Stimulated activated CD8-positive, alpha-beta memory T cell treated with anti-CD3 and anti-CD28 coated beads, Interleukin-4, amount 100 ng/mL, for 1 hour (primary cell): ENCODE measurements at places on chromosomes 12 and 14.
A peak's percentile ranks its signal among the peaks of the same experiment; 100 is the strongest.

- no peak for DNase-seq
Measured at GRCh38 chr14:94677213-94677612, 65.0 kb downstream of the SERPINA3 start.

DNA sequence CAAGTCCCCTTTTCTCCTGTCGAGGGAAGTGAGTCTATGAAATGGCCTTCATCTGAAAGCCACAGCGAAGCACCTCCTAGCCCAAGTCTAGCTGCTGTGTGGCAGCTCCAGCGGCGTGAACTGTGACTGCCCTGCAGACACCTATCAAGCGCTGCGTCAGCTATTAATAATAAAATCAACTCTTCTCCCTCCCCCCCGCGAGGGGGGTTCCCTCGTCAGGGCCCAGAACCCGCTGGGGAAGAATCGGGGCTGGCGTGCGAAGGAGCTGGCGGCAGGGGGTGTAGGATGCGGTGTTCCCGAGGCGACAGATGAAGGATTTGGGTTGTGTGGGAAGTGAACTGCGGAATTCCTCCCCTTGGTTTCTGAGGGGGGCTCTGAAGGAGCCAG, 662 bp upstream of the ATP2A2 start:
- DNase-seq = peak; percentile 19

- no peak for DNase-seq
Measured at GRCh38 chr12:131128556-131128955, 174.8 kb downstream of the ADGRD1 start.

- DNase-seq = no peak
Measured at GRCh38 chr12:101764051-101764792, 25.0 kb upstream of the SYCP3 start.

GRCh38 chr14:49962621-49963020, 69.7 kb downstream of the ARF6 start:
- DNase-seq = no peak

- no peak for DNase-seq
Measured at GRCh38 chr14:101193106-101193844, 289.8 kb upstream of the RTL1 start.

GRCh38 chr14:30283822-30284446, 275.0 kb upstream of the G2E3 start:
- no peak for DNase-seq

GRCh38 chr14:91402771-91403600, 14.6 kb downstream of the CCDC88C start:
- no peak for DNase-seq

DNA sequence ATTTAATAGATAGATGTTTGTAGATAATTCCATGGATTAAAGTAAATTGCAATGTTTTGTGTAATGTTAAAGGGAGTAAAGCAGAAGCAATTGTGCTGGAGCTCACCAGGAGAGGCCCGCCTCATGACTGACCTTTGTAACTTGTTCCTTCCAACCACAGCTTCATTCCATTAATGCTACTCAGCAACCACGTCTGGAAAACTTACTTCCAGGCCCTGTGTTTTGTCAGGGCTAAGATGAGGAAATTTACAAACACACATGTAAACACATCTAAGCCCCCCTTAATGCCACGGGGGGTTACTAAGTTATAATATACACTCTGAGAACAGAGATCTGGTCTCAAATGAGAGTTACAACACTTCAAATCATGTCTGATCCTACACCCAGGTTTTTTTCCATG, 12.4 kb downstream of the LUM start:
- no peak for DNase-seq

- DNase-seq = no peak
Measured at GRCh38 chr12:87274594-87275245, 754.5 kb downstream of the C12orf50 start.

DNA sequence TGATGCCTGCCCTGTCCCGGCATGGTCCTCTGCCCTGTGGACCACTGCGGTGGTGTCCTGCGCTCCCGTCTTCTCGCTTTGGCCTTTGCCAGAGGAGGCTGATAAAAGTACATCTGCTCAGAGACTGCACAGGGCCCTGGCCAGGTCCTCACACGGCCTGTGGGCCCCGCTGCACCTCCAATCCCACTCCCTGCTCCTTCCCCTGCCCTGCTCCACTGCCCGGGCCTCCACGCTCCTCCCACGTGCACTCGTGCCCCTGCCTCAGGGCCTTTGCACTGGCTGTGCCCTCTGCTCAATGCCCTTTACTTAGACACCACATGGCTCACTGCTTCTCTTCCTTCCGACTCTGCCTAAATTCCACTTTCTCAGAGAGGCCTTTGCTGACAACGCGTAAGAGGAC, 49.3 kb upstream of the BEGAIN start:
- no peak for DNase-seq

DNA sequence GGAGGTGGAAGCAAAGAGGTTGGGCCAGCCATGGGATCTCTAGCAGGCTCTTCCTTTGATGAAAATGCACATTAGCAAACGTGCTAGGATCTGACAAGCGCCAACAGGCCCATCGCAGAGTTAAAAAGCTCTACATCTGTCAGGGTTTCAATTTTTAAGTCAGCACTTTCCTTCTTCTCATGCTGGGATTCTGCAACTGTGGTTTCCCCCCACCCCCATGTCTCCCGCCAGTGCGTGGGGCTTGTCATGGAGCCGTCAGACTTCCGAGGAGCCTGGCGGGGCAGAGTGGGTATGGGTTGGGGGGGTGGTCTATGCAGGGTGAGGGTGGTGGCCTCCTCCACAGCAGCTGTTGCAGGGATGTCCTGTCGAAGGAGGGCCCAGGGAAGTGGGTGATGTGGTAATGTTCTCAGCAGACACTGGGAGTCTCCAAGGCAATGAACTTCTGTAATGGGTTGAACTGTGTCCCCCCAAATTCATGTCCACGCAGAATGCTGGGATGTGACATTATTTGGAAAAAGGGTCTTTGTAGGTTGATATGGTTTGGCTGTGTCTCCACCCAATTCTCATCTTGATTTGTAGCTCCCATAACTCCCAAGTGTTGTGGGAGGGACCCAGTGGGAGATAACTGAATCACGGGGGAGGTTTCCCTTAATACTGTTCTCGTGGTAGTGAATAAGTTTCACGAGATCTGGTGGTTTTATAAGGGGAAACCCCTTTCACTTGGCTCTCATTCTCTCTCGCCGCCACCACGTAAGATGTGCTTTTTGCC, 115.2 kb upstream of the MAP1LC3B2 start:
- DNase-seq = no peak

- DNase-seq = no peak
Measured at GRCh38 chr12:44098786-44099185, 262.9 kb downstream of the TMEM117 start.

DNA sequence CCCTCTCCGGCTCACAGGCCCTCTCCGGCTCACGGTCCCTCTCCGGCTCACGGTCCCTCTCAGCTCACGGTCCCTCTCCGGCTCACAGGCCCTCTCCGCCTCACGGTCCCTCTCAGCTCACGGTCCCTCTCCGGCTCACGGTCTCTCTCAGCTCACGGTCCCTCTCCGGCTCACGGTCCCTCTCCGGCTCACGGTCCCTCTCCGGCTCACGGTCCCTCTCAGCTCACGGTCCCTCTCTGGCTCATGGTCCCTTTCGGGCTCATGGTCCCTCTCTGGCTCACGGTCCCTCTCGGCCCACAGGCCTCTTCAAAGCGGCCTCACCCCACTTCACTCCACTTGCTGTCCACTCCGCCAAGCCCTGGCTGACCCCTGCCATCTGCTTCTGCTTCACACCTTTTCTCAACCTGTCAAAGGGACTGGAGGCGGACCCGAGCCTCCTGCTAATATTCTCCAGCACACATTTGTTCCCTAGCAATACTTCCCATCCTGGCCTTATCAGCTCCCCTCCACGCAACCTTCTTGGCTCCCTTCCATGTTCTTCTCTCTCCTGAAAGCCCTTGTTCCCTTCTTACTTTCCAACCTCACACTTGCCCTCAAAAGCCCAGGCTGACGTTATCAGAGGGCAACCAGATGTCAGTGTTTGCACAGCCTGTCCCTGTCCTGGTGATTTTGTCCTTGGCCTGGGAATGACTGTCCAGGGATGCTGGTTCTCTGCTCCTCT, 176.7 kb downstream of the CALM1 start:
- no peak for DNase-seq
